Natural killer cell treated with Interleukin-12 subunit alpha and Interleukin-12 subunit beta and Interleukin-15 and Interleukin-18, amount 100 ng/mL, for 72 hours (primary cell): ENCODE measurements at places on chromosomes 6 and 20. TPM values are rescaled to one million over a fixed set of nuclear protein-coding genes. Genes with fewer than 3 reads are reported as not detected.
A peak's percentile ranks its signal among the peaks of the same experiment; 100 is the strongest.

SLC17A2 gene
- not detected for total RNA-seq

NKAIN4 gene
- not detected for total RNA-seq

R3HDML gene
- not detected for total RNA-seq

RNF8 gene
- total RNA-seq, result 27.3 TPM

CTCFL gene
- total RNA-seq, result not detected

GRCh38 chr6:87645080-87645479 lies 55.1 kb downstream of the ORC3 start:
- peak overlapping the region; percentile 50 for H3K27ac ChIP-seq
- no peaks in the 10 kb centered on the region for H3K36me3 ChIP-seq
- no peak for DNase-seq
- no peaks in the 10 kb centered on the region for H3K27me3 ChIP-seq

GRCh38 chr6:151499551-151499950 lies 5.7 kb downstream of the CCDC170 start:
- H3K27me3 ChIP-seq, result peaks cover 44% of the 10 kb centered on the region
- H3K36me3 ChIP-seq, result no peaks in the 10 kb centered on the region
- no peak for DNase-seq
- no peak overlapping the region for H3K27ac ChIP-seq
- no peak overlapping the region for H3K4me3 ChIP-seq

DNA sequence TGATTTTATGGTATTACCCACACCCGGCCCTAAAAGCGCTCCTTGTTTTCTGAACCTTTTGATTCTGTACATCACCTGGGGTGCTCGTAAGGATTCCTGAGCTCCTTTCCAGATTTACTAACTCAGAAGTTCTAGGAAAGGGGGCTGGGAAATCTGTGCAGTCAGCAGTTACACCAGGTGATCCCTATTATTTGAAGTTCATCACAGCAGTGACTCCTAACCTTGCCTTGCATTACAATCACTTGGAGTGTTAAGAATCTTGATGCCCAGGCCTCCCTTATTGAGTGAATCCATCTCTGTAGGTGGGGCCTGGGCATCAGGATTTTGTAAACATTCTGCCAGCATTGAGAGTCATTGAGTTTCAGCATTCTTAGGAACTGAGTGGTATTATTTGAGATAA lies 44.7 kb downstream of the BMP6 start:
- no peaks in the 10 kb centered on the region for H3K4me1 ChIP-seq
- H3K27me3 ChIP-seq, result peaks cover 20% of the 10 kb centered on the region
- no peak for DNase-seq
- H3K4me3 ChIP-seq, result no peak overlapping the region

GRCh38 chr6:19895866-19896692 lies 58.9 kb downstream of the ID4 start:
- H3K4me1 ChIP-seq, result no peaks in the 10 kb centered on the region
- DNase-seq, result no peak
- H3K36me3 ChIP-seq, result no peaks in the 10 kb centered on the region
- no peaks in the 10 kb centered on the region for H3K27me3 ChIP-seq
- H3K4me3 ChIP-seq, result no peak overlapping the region

- no peak overlapping the region for H3K27ac ChIP-seq
- no peaks in the 10 kb centered on the region for H3K27me3 ChIP-seq
- peaks cover 6% of the 10 kb centered on the region for H3K36me3 ChIP-seq
- no peaks in the 10 kb centered on the region for H3K4me1 ChIP-seq
- H3K4me3 ChIP-seq, result no peak overlapping the region
Observed at GRCh38 chr20:58246346-58246745, 17.9 kb upstream of the ANKRD60 start.

- DNase-seq, result no peak
- peaks cover 16% of the 10 kb centered on the region for H3K4me1 ChIP-seq
- no peaks in the 10 kb centered on the region for H3K36me3 ChIP-seq
Observed at GRCh38 chr20:38789503-38790199, 15.8 kb upstream of the PPP1R16B start.

GRCh38 chr6:138467901-138468300 lies 31.4 kb downstream of the NHSL1 start:
- peaks cover 2% of the 10 kb centered on the region for H3K27me3 ChIP-seq
- peaks cover 6% of the 10 kb centered on the region for H3K4me1 ChIP-seq
- no peak overlapping the region for H3K27ac ChIP-seq
- H3K4me3 ChIP-seq, result no peak overlapping the region

DNA sequence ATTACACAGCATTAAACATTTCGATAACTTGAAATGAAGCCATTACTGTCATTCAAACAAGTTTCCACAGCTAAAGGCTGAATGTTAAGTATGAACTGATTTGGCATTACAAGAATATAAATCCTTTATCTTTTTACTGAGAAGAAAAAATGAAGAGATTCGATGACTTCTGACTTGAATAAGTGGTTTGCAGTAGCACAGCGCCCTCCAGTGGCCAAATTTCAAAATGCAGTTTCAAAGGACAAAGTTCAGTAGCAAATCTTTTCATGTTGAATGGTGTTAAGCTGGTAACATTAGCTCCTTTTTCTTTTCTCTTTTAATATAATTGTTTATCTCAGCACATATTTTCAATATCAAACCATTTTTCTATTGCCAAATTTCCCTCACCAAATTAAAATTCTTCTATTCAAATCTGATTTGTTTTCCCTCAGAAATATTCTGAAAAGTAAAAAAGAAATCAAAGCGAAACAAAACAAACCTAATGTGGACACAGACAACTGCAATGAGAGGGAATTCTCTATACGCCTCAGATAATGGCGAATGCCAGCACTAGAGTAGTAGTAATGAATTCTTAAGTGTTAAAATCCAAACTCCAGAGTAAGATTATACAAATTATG lies 145.7 kb downstream of the BTBD9 start:
- H3K4me1 ChIP-seq, result peaks cover 15% of the 10 kb centered on the region
- H3K36me3 ChIP-seq, result no peaks in the 10 kb centered on the region

GRCh38 chr6:137775720-137776119 lies 91.3 kb upstream of the TNFAIP3 start:
- no peak for DNase-seq
- H3K27me3 ChIP-seq, result no peaks in the 10 kb centered on the region
- H3K4me3 ChIP-seq, result no peak overlapping the region
- peaks cover 4% of the 10 kb centered on the region for H3K4me1 ChIP-seq

DNA sequence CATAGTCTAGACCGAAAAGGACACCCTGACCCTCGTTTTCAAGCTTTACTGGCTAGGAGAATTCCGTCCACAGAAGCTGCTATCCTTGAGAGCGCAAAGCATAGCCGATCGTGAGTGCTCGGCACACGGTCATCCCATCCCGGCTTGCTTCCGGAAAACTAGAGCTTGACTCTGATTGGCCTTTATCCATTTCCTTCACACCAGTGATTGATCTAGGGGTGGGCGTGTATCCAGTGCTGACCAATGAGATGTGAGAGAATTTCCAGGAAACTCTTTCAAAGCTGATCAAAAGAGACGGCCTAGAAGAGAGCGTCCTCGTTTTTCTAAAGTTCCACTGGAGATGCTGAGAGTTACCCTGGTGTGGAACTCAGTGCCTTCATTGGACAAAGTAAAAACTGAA lies 41.0 kb upstream of the NFATC2 start:
- DNase-seq, result no peak
- H3K4me1 ChIP-seq, result peaks cover 14% of the 10 kb centered on the region
- H3K36me3 ChIP-seq, result no peaks in the 10 kb centered on the region
- no peak overlapping the region for H3K27ac ChIP-seq

- DNase-seq, result no peak
- H3K4me3 ChIP-seq, result no peak overlapping the region
- H3K4me1 ChIP-seq, result peaks cover 4% of the 10 kb centered on the region
- no peak overlapping the region for H3K27ac ChIP-seq
- peaks cover 5% of the 10 kb centered on the region for H3K27me3 ChIP-seq
Observed at GRCh38 chr6:43932259-43933147, 162.5 kb downstream of the VEGFA start.

DNA sequence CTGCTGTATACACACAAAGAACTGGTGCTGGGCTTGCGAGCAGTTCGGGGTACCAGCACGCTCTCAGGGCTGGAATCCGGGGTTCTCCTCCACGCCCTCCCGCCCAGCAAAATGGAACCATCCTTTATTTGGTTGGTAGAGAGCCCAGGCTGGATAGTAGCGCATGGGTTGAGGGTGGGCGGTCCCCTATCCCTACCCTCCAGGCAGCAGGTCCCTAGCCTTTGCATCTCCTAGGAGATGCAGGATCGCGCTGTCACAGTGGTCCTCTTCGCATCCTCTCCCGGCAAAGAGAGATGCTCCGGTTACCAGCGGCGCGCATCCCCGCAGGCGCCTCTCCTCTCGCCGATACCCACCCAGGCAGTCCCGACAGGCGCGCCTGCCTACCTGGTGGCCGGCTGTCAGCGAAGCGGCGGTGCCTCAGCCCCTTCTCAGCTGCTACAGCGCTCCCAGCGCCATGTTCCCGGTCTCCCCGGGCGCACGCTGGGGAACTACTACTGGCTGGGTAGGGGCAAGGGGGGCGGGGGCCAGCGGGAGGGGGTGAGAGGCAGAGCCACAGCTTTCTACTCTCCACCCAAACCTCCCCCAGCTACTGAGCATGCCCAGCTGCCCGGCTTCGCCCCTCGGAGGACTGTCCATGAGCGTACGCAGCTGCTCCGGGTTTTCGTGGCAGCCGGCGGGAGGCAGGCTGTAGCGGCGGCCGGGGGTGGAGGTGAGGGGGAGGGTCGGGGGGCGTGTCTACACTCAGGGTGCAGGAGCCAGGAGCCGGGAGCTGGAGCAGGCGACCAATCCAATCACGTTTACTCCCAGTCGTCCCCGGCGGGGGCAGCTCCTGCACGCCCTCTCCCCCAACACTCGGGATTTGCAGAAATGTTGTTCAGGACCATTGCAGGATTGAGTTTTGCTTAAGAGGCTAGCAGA lies at the start of gene PAK5:
Gene PAK5, minus strand, starts transcription at position 699 of the 918 bp plus-strand sequence. CDS start 194,748 bp downstream, outside the sequence.
- no peaks in the 10 kb centered on the region for H3K36me3 ChIP-seq
- DNase-seq, result no peak
- H3K4me3 ChIP-seq, result no peak within 1 kb of the TSS
- peaks cover 14% of the 10 kb centered on the region for H3K27me3 ChIP-seq
- H3K27ac ChIP-seq, result no peak within 1 kb of the TSS

DNA sequence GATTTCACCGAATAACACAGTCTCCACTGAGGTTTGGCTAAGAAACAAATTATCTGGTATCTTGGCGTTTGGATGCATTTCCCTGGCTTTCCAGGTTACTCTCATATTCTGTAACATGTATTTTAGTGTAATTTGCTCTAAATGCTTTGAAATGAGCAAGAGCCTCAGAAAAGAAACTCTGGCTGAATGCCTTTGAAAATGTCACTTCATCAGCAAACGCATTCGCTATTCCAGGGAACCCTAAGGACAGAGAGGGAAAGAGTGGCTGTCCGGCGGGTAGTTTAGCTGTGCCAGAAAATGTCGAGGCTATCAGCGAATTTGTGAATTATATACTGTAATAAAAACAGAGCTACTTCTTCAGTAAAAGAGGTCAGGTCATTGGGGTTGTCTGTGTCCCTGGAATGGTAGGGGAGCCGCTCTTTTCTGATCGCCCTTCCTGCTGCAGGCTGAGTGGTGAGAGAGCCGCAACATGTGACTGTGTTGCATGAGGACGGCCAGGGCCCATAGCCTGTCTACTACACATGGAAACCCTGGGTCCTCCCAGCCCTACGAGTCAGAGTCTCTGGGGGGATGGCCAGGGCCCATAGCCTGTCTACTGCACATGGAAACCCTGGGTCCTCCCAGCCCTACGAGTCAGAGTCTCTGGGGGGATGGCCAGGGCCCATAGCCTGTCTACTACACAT lies 57.3 kb downstream of the SMOC2 start:
- DNase-seq, result no peak
- no peak overlapping the region for H3K4me3 ChIP-seq
- no peaks in the 10 kb centered on the region for H3K4me1 ChIP-seq
- H3K36me3 ChIP-seq, result no peaks in the 10 kb centered on the region
- peaks cover 13% of the 10 kb centered on the region for H3K27me3 ChIP-seq

DNA sequence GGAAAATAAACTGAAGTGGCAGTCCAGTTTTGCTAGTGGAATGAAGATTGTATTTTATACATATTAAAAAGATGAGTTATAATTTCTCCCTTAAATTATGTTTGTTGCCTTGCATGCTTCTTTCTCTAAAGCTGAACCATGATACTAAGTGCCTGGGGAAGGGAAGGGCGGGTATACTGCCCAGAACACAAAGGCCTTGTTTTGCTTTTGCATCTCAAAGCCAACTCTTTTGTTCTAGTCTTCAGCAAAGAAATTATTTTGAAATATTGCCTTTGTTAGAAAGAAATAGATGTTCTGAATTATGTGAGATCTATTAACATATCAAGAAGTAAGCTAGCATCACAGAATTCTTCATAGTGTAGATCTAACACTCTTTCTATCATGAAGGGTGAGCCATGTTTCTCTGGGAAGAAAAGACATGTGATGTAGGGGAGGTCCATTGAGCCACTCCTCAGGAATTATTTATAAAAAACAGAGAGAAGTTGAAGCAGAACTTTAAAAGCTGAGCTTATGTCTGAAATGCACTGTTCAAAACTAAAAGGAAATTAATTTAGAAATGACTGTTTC lies 108.4 kb downstream of the RIMS1 start:
- no peak overlapping the region for H3K27ac ChIP-seq
- H3K27me3 ChIP-seq, result no peaks in the 10 kb centered on the region
- H3K4me3 ChIP-seq, result no peak overlapping the region
- DNase-seq, result no peak
- H3K4me1 ChIP-seq, result no peaks in the 10 kb centered on the region

DNA sequence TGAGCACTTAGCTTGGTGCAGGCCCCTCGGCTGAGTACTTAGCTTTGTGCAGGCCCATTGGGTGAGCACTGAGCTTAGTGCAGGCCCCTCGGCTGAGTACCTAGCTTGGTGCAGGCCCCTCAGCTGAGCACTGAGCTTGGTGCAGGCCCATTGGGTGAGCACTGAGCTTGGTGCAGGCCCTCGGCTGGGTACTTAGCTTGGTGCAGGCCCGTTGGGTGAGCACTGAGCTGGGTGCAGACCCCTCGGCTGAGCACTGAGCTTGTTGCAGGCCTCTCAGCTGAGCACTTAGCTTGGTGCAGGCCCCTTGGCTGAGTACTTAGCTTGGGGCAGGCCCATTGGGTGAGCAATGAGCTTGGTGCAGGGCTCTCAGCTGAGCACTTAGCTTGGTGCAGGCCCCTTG lies 387.1 kb downstream of the THBS2 start:
- H3K4me1 ChIP-seq, result no peaks in the 10 kb centered on the region
- no peak overlapping the region for H3K27ac ChIP-seq

DNA sequence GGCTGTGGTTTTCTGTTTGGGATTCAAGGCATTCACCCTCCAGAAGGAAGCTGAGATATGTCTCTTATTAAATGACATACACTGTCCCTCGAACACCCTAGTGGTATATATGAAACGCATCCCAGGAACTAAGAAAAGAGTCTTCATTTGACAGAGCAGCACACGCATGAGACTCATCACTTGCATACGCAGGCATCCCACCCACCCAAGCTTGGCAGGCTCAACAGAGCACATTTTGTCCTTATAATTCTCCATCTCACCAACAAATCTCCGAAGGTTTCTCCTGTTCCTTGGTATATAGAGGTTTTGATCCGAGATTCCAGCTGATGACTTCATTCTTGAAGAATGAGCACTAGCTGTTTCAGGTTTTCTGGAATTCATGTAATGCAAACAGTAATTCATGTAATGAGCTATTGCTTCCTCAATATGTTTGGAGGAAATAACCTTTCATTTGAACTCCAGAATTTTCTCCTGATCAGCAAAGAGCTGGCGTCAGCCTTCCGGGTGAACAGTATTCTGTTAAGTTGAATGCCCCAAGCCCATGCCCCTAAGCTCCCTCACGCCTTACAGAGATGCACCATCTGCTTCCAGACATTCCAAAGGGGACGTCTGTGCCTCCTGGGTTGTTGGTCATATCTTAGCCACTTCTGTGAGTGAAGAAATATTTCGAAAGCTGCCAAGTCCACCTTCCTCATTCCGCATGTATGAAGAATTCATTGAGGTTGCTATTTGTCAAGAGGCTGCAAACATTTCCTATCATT lies 66.0 kb upstream of the CDH4 start:
- H3K27ac ChIP-seq, result no peak overlapping the region
- H3K27me3 ChIP-seq, result peaks cover 6% of the 10 kb centered on the region
- no peaks in the 10 kb centered on the region for H3K36me3 ChIP-seq
- no peaks in the 10 kb centered on the region for H3K4me1 ChIP-seq
- no peak for DNase-seq
- no peak overlapping the region for H3K4me3 ChIP-seq
